ENCODE measurements at places on chromosomes 16 and 17.

DNA sequence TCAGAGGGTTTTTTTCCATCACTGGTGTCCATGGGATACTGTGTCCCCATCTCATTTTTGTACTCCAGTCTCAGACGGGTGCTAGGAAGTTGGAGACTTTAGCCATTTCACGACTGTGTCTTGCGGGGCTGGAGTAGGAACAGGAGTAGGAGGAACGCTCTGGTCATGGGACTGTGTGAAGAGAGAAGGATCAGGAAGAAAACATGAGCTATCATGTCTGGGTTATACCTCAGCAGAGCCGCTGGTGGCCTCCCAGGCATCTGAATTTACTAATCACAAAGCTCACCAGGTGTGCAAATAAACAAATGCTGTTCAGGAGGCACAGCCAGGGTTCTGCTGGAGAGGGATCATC, 225.4 kb downstream of the SEC14L1 start:
- DNase-seq = no peak

DNA sequence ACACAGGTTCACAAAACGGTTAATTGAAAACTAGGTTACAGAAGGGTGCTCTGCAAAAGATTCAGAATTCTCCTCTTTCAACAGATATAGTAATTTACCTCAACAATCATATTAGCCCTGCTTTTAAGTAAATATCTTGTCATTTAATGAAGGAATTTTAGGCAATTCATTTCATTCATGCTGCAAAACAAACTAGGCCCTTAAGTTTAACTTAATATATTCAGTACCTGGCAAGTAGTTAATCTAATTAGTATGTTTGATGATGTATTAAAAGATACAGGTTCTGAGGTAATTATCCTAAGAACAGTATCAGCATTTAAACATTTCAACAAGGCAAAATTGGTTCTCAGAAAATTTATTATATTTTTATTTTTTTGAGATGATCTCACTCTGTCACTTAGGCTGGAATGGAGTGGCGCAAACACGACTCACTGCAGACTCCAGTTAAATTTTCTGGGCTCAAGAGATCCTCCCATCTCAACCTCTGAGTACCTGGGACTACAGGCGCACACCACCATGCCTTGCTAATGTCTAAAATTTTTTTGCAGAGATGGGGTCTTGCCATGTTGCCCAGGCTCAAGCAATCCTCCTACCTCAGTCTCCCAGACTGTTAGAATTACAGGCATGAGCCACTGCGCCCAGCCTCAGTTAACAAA, 44.9 kb downstream of the SMURF2 start:
- DNase-seq = peak; percentile 54

DNA sequence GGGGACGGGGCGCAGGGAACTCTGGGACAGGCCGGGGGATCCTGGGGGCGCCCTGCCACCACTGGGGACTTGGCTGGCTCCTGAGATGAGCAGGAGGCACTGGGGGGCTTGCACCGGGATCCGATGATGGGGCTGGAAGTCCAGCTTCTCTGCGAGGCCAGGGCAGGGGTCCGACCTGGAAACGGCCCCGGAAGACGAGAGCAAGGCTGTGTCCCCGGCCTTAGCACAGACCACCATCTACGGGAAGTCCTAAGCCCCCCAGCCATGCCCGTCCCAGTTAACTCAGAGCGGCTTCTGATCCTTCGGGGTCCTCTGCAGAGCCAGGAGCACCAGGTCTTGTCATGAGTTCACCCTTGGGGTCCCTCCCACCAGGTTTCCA, 573 bp downstream of the CDT1 start:
- no peak for DNase-seq

DNA sequence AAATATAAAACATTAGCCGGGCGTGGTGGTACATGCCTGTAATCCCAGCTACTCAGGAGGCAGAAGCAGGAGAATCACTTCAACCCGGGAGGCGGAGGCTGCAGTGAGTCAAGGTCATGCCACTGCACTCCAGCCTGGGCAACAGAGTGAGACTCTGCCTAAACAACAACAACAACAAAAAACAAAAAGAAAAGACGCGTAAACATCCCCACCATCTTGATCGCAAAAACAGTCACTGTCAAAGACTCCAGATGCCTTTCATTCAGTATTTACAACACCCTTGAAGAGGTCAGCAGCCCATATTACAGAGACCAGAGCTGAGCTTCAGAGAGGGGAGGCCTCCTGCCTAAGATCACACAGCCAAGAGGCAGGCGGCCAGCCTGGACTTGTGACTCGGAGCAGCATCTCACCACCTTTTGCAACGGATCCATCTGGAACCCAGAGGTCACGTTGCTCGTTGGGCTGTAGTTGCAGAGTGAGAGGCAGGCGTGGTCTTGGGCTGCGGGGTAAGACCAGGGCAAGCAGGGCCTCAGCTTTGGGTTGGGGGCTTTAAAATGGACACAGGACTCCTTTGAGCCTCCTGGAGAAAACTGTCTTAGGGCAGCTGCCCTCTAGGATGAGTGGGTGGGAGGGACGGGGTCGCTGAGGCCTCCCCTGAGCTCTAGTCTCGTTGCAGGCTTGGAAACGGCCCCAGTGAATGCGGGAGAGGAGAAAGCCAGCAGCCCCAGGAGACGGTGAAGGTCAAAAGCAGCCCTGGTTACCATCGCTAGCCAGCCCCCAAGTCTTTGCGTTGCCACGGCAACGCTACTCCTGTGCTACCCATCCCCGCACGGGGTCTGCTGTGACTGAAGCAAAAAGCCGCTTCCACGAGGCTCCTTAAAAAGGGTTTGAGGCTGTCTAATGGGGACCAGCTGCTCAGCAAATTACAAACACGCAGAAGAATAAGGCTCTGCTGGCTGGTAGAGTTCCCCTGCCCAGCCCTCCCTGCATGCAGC, 26.1 kb downstream of the LGALS3BP start:
- no peak for DNase-seq

GRCh38 chr17:34484193-34484733, 95.1 kb upstream of the TMEM132E start:
- no peak for DNase-seq

DNA sequence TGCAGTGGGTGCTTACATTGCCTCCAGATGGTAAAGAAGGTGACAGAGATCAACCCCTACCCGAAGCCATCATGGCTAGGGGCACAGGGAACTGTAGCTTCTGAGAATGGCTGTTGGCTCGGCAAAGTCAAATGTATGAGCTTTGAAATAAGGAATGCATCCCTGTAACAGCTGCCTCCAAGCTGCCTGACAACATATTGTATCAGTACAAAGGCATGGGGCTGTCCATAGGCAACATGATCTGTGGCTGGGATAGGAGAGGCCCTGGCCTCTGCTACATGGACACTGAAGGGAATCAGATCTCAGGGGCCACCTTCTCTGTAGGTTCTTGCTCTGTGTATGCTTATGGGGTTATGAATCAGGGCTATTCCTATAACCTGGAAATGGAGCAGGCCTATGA, 119.2 kb upstream of the NETO2 start:
- DNase-seq = no peak

All from ELR (cell line).